Activated naive CD8-positive, alpha-beta T cell treated with anti-CD3 and anti-CD28 coated beads, Interleukin-2, amount 10 ng/mL, durations not matched to agents 7 days and 5 days (primary cell): ENCODE measurements at places on chromosomes 4 and X. TPM values are rescaled to one million over a fixed set of nuclear protein-coding genes. Genes with fewer than 3 reads are reported as not detected.

Gene RASL11B
- 0.17 TPM for total RNA-seq

- no peaks in the 10 kb centered on the region for H3K36me3 ChIP-seq
- no peak overlapping the region for H3K27ac ChIP-seq
- H3K4me1 ChIP-seq, result no peaks in the 10 kb centered on the region
- no peak for DNase-seq
- H3K27me3 ChIP-seq, result peaks cover 2% of the 10 kb centered on the region
- no peak overlapping the region for H3K4me3 ChIP-seq
Observed at GRCh38 chrX:107603429-107604159, 24.7 kb upstream of the PRPS1 start.

- no peaks in the 10 kb centered on the region for H3K36me3 ChIP-seq
- no peak overlapping the region for H3K4me3 ChIP-seq
- no peak for DNase-seq
Observed at GRCh38 chr4:77348815-77349214, 191.8 kb downstream of the CCNG2 start.

GRCh38 chr4:124188595-124188994 lies 523.9 kb downstream of the ANKRD50 start:
- no peaks in the 10 kb centered on the region for H3K27me3 ChIP-seq
- H3K36me3 ChIP-seq, result no peaks in the 10 kb centered on the region
- H3K4me1 ChIP-seq, result no peaks in the 10 kb centered on the region
- H3K27ac ChIP-seq, result no peak overlapping the region
- H3K4me3 ChIP-seq, result no peak overlapping the region

DNA sequence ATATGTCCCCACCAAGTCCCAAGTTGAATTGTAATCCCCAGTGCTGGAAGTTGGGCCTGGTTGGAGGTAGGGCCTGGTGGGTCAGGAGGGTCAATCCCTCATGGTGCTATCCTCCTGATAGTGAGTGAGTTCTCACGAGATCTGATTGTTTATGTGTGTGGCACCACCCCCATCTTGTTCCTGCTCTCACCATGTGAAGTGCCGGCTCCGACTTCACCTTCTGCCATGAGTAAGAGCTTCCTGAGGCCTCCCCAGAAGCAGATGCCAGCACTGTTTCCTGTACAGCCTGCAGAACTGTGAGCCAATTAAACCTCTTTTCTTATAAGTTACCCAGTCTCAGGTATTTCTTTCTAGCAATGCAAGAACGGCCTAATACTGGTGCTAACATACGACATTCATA lies 22.7 kb upstream of the TMEM33 start:
- H3K27me3 ChIP-seq, result no peaks in the 10 kb centered on the region
- no peak for DNase-seq
- no peak overlapping the region for H3K27ac ChIP-seq
- H3K4me1 ChIP-seq, result peaks cover 4% of the 10 kb centered on the region
- no peak overlapping the region for H3K4me3 ChIP-seq

DNA sequence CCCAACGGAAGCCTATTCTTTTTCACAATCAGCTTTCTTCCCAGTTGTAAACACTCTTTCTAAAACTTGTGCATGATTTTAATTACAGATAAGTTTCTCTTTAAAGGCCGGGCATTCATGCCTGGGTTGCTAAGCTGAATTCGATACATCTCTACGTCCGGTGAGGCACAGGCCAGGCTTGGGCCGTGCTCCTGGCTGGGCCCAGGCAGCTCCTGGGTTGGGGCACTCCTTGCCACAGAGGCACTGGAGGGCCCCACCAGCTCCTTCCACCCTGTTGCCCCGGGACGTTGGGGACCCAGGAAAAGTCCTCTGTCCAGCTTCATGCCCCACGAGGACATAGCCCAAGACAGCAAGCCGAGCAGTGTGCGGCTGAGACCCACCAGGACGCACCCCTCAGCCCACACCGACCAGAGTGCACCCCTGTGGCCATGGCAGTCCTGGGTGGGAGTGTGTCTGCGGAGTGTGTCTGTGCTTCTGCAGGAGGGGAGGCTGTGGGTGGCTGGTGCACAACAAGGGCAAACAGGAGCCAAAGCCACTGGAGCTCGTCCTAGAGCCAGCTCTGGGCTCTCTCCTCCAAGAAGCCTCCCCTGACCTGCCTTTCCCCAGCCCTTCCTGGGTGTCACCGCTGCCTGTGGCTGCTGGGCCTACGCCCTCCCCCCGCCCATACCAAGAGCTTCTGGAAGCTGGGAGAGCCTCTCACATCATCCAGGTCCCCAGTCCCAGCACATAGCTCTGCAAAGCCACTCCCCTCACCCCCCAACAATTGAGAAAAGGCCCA lies 128.0 kb upstream of the NKX1-1 start:
- H3K4me1 ChIP-seq, result no peaks in the 10 kb centered on the region
- H3K36me3 ChIP-seq, result no peaks in the 10 kb centered on the region
- no peak overlapping the region for H3K4me3 ChIP-seq
- no peak overlapping the region for H3K27ac ChIP-seq
- peaks cover 4% of the 10 kb centered on the region for H3K27me3 ChIP-seq
- no peak for DNase-seq

DNA sequence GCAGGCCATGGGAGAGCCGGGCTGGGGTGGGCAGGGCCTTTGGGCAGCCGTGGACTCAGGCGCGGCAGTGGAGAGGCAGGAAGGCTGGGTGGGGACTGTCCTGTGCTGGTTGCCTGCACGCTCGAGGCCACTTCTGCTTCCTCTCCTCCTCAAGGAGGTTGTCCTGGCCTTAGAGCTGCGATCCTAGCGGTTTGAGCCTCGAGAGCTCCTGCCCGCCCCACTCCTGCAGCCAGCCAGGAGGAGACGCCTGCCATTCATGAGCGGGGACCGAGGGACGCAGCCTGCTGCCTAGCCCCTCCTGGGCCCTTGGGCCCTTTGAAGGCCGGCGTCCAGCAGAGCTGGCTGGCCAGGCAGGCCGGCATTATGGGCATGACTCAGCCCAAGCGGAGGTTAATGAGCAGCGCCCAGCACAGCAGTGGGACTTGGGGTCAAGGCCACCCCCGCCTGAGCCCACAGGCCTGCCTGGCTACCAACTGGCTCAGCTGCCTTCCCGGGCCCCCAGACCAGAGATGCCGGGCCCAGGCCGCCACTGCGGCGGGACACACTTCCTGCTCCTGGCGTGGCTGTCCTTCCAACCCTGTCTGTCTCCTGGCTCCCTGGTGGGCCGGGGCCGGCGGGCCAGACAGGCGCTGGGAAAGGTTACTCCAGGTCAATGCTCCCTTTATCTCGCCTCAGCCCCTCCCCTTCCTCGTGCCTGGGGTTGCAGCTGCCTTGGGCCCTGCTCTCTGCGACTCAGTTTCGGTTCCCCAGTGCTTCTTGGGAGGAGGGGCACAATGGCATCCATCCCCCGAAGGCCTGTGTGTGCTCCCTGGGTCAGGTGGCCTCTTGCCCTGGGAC lies 1.8 kb downstream of the ABCD1 start:
- peaks cover 18% of the 10 kb centered on the region for H3K4me1 ChIP-seq
- H3K27me3 ChIP-seq, result no peaks in the 10 kb centered on the region
- DNase-seq, result peak; percentile 60
- H3K4me3 ChIP-seq, result peak overlapping the region; percentile 76

DNA sequence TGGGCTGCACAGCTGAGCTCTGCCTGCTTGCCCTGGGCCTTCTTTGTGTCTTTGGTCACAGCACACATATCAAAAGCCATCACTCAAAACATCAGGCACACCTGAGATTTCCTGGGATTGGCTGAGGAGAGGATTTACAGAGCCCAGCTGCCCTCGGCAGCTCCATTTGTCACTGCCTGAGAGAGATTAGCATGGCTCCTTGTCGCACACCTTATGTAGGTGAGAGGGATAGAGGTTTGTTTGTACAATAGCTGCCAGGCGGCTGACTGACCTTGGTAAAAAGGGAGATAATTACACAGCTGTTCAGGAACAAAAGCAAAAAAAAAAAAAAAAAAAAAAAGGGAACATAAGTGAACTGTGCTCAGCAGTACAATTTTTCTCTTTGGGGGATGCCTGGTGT lies 63.2 kb downstream of the MGST2 start:
- H3K36me3 ChIP-seq, result no peaks in the 10 kb centered on the region
- no peaks in the 10 kb centered on the region for H3K27me3 ChIP-seq
- H3K27ac ChIP-seq, result no peak overlapping the region
- no peak overlapping the region for H3K4me3 ChIP-seq
- no peaks in the 10 kb centered on the region for H3K4me1 ChIP-seq
